ENCODE measurements at places on chromosomes 7 and 10.

DNA sequence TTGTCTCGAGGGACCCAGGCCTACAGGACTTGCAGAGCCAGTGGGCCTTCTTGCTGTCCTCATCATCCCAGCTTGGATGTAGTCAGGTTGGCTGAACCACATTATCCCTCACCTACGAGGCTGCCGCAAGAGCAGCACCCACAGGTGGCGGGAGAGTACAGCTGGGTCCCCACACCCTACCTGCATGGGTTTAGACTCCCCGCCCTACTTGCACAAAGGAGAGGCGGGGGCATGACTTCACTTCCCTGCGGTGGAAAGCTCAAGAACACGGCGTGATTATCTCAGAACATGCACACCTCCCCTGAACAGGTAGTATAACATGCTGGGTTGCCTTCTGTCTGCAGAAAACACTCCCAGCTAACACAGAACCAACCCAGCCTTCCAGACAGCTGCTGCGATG, 57.5 kb downstream of the CTBP2 start:
- DNase-seq = no peak

DNA sequence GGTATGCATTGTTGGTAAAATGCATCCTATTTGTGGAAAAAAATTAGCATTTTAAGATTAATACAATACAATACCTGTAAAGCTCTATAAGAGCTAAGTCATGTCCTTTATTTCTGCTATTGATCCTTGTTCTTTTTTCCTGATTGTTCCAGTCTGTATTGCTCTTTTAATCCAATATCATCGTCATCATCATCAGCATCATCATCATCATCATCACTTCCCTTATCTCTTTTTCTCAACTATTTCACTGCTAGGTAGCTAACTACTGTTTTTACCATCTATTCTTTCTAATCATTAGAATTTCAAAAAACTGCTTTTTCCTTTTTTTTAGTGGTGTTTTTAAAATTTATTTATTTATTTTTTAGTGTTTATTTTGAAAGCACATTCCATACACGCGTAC, 71.2 kb downstream of the ABCC2 start:
- no peak for DNase-seq

DNA sequence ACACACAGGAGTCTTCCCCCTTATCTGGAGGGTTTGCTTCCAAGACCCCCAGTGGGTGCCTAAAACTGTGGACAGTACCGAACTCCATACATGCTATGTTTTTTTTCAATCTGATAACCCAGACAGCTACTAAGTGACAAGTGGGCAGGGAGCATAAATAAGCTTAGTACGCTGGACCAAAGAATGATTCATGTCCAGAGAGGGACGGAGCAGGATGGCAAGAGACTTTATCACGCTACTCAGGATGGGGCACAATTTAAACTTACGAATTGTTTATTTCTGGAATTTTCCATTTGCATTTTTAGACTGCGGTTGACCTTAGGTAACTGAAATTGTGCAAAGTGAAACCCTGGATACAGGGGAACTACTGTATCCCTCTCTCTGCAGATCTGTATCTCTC, 410.0 kb upstream of the MKI67 start:
- DNase-seq = no peak

DNA sequence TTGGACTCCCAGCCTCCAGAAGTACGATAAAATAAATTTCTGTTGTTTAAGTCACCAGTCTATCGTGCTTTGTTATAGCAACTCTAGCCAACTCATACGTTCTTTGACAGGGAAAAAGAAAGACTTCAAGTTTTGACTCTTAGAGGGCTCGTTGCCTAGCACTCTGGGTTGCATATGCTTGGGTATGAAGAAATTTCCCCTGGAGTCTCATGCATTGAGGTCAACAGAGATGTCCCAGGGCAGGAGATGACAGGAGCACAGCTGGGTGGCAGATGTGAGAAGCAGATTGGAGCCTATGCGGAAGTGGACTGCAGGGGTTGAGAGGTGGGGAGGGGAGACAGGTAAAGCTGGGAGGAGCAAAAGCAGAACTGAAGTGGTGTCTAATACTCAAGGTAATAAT, 63.3 kb upstream of the JAZF1 start:
- no peak for DNase-seq

DNA sequence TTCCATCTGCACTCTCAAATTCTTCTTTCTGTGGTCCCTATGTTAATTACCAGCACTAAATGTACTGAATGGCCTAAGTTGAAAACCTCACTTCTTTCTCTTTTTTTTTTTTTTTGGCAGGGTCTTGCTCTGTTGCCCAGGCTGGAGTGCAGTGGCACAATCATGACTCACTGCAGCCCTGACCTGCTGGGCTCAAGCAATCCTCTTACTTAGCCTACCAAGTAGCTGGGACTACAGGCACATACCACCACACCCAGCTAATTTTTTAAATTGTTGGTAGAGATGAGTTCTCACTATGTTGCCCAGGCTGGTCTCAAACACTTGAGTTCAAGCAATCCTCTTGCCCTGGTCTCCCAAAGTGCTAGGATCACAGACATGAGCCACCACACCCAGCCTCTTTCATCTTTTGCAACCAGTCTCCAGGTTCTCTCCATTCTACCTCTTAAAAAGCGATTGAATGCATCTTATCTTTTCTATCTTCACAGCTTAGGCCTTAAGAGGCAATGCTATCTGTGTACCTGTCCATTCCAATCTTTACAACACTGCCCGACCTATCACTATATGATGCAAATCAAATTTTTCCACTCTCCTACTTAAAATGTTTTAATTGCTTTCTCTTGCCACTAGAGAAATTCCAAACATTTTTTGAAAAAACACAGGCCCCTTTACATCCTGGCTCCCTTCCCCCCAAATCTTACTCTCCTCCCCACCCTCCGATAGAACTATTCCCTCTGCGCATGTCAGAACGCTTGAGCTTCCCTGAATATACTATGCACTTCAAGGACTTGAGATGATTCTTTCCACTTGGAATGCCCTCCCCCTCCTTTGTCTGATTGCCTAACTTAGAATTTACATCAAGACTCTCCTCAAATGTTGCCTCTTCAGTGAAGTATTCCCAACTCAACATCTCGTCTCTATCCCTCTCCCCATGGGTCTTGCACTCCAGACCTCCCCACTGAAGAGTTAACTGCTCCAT, 6.0 kb downstream of the ICA1 start:
- no peak for DNase-seq

DNA sequence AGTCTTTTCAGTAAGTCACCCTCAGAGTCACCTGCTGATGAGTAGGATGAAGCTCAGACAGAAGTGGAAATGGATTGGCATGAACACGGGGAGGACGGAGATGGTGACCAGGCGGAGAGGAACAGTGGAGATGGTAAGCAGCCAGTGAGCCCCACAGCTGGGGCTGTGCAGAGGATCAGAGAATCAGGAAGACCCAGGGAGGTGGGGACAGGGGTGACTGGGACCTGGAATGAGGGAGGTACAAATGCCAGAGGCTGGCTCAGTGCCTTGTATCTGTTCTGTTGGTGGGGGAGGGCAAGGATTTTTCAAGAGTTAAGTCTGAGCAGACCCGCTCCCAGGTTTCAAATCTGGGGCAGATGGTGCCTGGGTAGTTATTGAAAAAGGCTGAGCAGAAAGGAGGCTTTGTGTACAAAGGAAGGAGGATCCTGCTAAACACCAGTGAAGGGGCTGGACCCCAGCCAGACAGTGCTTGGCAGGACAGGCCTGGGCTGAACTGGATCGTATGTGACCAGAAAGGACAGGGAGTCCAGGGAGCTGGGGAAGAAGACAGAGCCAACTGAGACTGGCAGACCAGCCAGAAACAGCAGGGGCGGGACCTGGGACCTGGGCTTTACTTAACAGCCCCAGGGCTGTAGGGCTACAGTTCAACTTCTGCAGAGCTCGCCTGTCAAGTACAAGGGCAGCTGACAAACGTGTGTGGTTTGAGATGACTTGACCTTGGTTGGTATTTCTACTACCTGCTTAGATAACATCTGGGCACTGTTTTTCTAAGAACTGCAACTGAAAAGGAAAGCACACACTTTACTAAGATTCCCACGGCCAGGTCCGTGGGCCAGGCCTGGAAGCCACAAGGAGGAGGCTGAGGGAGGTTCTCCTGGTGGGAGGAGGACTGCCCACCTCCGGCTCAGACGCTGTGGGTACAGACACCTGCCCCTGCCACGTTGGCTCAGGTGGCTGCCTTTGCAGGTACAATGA, 13.2 kb upstream of the FRMPD2 start:
- DNase-seq = no peak

DNA sequence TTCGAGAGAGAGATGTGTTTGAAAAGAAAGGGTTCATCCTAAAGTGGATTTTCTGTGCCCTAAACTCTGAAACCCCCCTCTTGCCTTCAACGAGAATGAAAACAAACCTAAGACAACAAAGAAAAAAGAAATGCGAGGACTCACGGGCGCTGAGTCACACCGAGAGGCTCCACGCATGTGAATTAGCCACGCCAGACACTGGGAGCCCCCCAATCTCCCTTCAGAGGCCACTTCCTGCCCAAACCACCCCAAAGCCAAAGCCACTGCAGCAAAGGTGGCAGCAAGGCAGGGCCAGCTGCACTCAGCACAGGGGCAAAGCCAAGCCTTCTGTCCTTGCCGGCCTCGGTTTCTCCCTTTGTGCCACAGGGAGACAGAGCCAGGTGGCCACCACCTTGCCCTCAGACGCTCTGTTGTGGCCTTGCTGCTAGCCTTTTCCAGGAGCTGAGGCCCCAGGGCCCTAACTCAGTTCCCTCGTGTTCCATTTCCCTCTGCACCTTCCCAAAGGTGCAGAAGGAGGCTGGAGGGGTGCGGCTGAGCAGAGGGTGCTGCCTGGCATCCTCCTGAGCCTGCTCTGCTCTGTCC, 93.3 kb downstream of the FAM53B start:
- DNase-seq = peak; percentile 68

GRCh38 chr10:73799899-73800559, 11.4 kb downstream of the NDST2 start:
- DNase-seq = no peak

- DNase-seq = no peak
Measured at GRCh38 chr7:48350515-48350914, 179.3 kb downstream of the ABCA13 start.

DNA sequence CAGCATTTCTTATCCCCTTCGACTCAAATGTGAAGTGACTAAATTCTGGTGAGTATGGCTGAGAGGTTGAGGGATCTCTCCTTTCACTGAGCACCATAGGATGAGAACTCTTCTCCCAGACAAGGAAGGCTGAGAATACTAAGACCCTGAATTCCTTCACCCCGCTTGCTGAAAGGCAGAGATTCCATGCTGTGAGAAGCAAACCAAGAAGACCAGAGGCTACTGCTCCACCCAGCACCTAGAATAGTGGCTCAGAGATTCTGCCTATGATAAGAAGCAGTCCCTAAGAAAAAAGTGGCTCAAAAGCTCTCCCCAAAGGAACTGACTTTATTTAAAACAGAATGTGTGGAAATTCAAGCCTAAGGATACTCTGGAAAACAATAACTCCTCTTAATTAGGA, 26.7 kb upstream of the WNT2 start:
- no peak for DNase-seq

DNA sequence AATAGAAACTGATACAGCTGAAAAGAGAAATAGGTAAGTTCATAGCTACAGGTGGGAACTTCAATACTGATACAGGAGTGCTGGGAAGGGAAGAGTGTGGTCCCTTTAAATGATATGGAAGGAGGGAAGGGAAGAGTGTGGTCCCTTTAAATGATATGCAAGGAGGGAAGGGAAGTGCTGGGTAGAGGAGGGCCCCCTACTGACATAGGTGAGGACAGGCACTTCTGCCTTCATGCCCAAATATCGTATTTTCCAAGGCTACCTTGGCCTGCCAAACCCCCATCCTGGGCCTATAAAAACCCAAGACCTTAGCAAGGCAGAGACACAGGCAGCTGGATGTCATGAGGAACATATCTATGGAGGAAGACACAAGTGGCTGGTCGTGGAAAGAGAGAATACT, 92.3 kb downstream of the MAGI2 start:
- DNase-seq = no peak

GRCh38 chr10:14609178-14609577, 165.5 kb downstream of the FAM107B start:
- no peak for DNase-seq

DNA sequence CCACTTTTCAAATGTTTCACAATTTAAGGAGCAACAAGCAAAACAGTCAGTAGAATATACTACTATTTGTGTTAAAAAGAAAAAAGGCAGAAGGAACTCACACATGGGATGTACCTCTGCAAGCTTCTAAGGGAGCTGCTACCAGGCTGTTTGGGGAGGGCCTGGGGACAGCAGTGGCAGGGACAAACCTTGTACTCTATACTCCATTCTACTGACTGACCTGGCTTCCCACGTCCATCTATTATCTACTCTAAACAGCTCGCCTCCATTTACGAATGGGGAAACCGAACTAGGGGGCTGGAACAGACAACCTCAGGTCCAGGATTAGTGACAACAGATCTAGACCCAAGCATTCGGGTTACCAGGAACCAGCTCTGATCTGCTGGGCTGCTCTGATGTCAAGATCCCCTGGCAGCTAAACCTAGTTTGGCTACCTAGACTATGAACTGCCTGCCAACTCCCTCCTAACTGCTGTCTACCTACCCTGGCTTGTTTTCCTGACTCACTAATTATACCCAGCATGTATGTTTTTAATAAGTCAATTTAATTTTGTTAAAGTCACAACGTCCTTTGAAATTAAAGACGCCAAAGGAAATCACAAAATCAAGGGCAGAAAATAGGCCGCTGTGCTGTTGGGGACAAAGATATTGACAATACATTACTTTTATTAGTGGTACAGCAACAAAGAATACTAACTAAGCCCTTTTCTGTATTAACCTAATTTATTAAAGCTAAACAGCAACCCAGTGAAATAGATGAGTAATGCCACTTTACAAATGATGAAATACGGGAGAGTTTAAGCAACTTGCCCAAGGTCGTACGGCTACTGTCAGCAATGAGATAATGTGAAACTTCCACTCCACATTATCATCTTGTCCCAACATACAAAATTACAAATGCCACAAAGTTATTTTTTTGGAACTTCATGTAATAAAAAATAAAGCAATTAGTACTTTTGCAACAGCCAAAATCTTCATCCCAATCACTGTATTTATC, 5.3 kb downstream of the PSAP start:
- no peak for DNase-seq

Measured in stimulated activated naive CD4-positive, alpha-beta T cell treated with Interleukin-2 at 50 U/mL for 16 hours (primary cell).